ENCODE measurements at places on chromosomes 1 and 21.

- no peak for ATAC-seq
Observed at GRCh38 chr1:17570228-17570627, 30.7 kb downstream of the ARHGEF10L start.

DNA sequence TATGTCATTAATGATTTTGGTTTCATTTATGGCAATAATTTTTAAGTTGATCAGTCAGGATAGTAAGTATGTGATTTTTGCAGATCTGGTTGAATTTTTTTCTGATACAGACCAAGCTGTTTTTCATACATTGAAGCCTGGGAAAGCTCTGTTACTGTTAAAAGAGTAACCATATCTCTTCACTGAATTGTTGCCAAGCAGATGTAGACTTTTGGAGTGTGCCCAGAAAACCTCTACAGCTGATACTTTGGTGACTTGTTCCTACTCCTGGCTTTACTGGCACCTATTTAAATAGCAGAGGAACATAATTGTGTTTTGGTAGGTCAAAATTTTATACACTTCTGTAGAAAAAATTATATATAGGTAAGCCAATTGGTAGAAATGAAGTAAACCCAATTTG lies 49.4 kb downstream of the NFIA start:
- no peak for ATAC-seq

- ATAC-seq = no peak
Observed at GRCh38 chr1:220272841-220273090, 513 bp upstream of the RAB3GAP2 start.

DNA sequence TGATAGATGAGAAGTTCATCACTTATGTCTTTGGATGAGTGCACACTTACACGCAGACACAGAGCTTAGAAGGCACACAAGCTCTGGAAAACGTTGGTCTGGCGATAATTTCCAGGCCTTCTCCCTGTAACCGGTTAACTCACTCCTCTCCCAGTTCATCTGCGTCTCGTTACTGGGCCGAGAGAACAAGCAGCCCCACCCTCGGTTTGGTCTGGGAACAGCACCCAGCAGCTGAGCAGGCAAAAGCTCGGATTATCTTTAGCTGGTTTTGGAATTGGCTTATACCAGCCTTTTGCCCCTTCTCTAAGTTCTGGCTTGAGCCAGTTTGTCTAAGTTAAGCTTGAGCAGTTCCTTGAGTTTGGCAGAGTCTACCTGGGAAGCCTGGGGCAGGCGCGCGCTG lies 27.3 kb upstream of the COL6A1 start:
- no peak for ATAC-seq

DNA sequence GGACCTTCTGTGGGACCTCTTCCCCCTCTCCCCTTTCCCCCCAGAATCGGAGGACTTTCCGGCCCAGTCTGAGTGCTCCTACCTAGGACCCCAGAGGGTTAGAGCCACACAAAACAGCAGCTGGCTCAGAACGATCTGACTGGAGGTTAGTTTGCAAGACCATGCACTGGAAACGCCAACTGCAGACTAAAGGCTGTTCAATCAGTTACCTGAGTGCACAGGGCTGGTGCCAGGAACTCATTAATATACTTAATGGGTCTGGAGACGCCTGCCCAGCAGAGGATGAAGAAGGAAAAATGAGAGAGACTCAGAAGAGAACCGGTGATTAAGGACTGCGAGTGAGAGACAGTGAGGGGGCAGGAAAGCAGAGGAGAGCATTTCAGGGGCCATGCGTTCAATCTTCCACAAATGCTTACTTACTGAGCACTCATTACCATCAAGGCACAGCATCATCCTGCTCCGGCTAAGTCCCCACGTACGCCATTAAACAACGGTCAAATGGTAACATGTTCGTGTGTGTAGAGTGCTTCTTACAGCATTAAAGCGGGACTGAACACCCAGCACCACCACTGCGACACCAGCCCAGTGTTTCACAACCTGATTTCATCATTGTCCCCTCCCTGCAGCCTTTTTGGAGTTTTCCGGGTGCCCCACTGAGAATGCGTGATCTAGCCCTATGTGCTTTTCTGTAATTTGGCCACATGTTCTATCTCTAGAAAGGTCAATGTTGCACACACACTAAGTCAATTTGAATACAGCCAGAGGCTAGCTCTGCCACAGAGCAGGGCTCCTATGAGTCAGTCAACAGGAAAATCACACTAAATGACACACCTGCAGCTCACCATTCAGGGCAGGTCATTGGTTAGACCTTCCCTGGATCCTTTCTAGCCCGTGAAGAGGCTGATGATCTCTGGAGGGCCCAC lies 7.6 kb downstream of the ENO1 start:
- ATAC-seq = no peak

DNA sequence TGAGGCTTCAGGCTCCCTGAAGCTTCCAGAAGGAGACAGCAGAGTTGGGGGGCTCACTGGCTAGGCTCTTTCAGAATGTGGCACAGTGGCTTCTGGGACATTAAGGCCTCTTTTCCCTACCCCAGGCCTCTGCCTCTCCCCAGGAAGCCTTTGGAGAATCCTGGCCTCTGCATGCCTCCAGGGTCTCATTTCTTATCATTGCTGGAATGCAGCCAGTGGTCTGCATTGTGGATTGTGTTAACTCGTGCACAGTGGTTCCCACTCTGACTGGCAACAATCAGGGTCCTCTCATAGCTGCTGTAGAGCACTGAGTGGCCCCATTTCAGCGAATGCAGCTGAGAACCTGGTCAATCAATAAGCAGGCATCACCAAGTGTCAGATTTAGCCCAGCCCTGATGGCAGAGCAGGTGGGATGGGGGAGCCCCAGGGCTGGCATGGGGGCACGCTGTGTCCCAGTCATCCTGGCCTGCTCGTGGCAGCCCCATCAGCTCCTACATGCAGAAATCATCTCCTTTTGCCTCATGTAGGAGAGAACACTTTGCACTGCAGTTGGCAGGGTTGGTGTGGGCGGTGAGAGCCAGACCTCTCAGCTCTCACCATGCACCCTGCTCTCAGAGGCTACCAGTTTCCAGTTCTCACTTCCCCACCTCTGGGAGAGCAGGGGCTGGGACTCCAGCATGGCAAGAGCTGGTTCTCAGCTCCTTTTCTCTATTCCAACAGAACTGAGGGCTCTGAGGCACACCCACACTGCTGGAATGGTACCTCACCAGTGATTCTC lies 13.4 kb downstream of the ADORA1 start:
- no peak for ATAC-seq

- no peak for ATAC-seq
Observed at GRCh38 chr1:247471445-247472016, 13.6 kb upstream of the OR2B11 start.

GRCh38 chr1:154779551-154780189 lies 90.4 kb downstream of the KCNN3 start:
- no peak for ATAC-seq

DNA sequence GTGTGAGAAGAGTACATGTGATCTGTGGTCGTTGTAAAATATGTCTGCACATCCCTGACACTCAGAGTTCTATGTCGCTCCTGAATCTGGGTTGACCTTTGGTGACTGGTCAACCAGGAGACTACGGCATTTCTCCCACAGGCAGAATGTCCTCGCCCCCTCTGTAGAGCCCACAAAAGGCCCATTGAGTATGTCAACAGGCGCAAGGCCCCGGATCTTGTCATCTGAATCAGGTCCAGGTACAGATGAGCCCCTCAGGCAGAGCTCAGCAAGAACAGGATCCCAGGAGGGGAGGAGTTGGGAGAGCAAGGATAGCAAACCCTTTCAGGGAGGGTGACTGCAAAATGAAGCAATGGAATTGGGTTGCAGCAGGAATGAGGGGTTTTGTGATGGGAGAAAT lies 126.5 kb downstream of the MATN1 start:
- no peak for ATAC-seq
